Amniotic stem cell (primary cell): ENCODE measurements at places on chromosomes 2 and 18.

DNA sequence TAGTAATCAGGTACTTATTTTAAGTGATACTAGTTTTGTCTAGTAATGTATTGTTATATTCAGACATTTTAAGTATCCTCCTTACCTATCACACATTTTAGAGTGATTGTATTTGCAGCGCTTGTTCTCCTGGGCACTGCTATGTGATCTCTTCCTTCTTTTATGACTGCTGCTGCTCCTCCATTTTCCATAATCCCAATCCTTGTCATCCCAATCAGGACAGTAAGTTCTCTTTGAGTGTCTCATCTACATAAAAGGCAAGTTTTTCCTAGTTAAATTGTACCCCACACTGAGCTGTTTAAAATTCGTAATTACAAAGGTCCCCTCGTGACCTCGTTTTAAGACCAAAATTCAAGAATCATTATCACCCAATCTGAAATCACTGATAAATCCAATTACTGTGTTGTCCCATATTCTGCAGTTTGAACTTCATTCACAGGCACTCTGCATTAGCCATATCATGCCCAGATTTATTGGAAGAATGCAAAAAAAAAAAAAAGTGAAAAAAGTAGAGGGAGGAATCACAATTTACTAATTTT is 2.8 kb downstream of the CLK1 start:
- DNase-seq: no peak

- no peak for DNase-seq
Observed at GRCh38 chr2:1685078-1685956, 59.0 kb downstream of the PXDN start.

- no peak for DNase-seq
Observed at GRCh38 chr2:57528499-57528898, 518.1 kb upstream of the VRK2 start.

- DNase-seq: no peak
Observed at GRCh38 chr18:22739789-22740188, 193.3 kb upstream of the RBBP8 start.

DNA sequence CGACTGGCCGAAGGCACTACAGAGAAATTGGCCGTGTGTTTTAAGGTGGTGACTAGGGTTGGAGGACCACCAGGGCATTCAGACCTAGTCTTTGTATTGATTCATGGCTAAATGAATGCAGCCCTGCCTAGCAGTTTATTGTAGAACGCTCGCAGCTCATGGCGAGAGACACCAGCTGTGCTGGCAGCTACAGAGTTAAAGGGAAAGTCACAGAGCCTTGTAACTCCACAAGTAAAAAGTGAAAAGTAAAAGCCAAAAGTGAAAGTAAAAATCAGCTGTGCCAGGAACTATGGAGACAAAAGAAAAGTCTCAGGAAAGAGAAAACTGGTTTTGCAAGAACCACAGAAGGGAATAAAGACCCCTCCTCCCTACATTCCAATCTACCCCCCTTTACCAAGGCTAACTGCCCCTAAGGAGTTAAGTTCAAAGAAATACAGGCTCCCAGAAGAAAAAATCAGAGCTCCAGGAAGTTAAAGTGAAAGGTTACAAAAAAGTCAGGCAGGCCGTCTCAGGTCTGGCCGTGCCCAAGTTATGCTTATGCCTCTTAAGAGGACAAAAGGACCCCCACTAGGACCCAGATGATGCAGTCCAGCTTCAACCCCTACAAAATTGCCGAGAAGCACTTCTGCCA is 46.4 kb upstream of the SELENOI start:
- DNase-seq: no peak

- no peak for DNase-seq
Observed at GRCh38 chr18:78799382-78800089, 180.1 kb upstream of the SALL3 start.

DNA sequence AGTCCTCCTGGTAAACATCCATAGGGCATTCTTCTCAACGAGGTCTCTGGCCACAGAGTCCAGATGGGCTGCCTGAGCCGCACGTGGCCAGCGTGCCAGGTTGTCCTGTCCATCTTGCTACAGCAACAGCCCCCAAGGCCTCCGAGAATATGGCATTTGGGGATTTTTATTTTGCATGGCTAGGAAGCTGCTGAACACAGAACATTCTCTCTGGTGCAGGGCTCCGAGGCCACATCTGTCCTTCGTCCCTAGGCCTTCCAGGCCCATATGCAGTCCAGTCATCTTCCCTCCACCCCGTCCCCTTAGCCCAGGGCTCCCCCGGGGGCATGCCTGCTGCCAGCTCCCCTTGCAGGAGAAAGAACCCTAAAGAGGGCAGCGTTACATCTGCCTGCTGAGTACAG is 2.3 kb downstream of the HDAC4 start:
- no peak for DNase-seq

GRCh38 chr2:129422028-129422427 is 557.4 kb upstream of the RAB6C start:
- no peak for DNase-seq

- no peak for DNase-seq
Observed at GRCh38 chr2:144521686-144522085, 1.8 kb upstream of the ZEB2 start.

DNA sequence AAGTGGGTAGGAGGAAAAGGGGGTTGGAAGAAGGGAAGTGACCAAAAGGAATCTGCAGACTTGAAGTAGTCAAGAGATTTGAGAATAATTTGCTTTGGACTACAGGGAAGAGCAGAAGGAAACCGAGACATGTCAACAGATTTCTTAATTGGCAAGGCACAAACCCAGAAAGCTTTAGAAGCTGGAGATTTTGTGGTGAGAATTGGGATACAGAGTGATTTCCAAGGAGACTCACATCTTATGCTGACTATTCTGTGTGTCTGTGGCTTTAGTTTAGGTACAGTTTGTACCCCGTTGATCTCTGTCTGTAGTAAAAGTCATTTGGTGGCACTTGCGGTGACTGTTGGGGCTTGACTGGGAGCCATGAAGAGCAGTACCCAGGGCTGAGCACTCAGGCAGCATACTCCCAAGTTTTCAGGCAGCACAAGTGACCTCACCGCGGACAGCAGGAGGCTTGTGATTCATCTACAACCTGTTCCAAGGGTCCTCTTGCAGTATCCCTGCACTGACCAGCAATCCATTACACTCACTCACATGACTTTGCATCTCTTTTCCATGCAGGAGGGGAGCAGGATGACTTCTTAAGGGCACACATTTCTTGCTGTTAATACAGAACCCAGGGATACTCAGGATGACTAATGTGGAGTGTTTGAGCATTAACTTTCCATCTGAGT is 97.1 kb upstream of the TNP1 start:
- no peak for DNase-seq
